ELR (cell line): ENCODE measurements at places on chromosomes 1 and 21.

DNA sequence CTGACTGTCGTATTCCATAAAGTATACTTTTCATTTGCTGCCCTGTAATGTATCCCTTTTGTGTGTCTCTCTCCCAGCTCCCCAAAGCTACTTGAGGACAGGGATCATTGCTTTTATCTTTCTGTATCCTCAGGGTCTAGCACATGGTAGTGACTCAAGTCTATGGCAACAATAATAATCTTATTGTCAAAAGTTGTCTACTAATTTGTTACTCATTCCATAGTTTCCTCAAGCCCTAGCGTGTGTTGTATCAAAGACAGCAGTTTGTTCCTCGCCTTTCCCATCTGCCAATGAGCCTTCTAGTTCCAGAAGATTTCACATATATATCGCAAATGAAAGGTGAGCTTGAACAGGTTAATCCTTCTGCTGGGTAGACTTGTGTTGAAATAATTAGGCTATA, 9.8 kb upstream of the SLC30A1 start:
- DNase-seq, result no peak

DNA sequence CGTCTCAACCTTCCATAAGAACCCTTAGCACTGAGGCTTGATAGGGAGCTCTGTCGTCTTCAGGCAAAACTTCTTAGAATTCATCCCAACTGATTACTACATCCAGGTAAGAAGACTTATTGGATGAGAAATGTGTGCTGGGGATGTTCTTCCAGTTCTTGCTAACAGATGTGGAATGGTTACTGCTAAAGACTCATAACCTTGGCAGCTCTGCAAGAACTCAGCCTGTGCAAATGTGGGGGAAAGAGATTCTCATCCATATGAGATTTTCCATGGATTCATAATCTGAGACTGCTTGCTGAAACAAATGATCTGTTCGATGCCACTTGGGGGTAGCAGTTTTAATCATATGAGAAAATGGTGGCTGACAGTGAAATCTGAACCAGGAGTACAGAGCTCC, 48.2 kb downstream of the NTPCR start:
- no peak for DNase-seq

- peak; percentile 43 for DNase-seq
These were observed 70.2 kb downstream of the TRIM11 start for GRCh38 chr1:228336308-228337030.

GRCh38 chr21:22890656-22891055, 1892.4 kb downstream of the NCAM2 start:
- DNase-seq, result no peak

DNA sequence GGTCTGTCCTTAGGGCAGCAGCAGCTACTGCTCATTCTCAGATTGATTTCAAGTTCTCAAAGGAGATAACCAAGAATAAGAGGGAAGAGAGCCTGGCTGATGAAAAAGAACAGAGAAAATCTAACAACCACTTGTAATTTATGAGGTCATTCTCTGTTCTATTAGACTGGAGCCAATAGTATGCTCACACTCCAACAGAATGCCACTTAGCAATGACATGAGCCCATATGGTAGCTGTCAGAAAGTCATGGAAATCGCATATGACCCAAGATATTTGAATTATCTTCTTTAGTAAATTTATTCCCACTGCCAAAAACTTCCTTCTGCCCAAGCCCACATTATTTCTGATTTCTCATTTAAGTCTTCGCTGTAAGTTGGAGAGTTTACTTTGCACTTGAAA, 53.7 kb upstream of the PLA2G4A start:
- DNase-seq, result no peak

GRCh38 chr21:21230672-21231071, 232.5 kb downstream of the NCAM2 start:
- peak; percentile 39 for DNase-seq

GRCh38 chr1:230287674-230288315, 138.3 kb downstream of the PGBD5 start:
- no peak for DNase-seq

DNA sequence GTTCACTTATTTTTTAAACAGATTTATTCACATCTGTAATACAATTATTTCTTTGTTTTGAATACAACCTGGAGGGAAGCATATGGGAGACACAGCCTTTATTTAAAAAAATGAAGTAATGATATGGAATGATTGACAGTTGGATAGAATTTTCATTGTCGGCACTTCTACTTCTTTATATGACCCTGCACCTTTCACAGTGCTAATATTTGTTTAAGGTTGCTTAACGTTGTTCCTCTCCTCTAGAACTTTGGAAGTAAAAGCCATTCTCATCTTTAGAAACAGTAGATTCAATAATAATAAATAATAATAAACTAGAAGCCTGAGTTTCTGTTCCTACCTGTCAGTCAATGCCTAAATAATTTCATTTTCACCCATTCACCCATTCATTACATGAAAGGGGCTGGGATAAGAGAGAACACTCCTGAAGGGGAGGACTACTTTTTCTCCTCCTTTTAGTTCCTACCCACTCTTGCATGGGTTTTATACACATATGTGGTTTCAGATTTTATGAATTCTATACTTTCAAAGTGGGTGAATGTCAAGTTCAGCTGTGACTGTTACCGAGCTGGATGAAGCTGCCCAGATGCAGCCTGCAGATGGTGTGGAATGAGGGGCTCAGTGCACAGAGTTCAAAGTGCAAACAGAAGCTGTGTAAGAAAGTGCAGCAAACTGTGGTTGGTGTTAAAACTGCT, 9.4 kb downstream of the RUNX1 start:
- no peak for DNase-seq
